Cardiac muscle cell (in vitro differentiated cells and primary cell): ENCODE measurements at places on chromosomes 3 and 15. TPM values are rescaled to one million over a fixed set of nuclear protein-coding genes. Genes with fewer than 3 reads are reported as not detected.
A peak's percentile ranks its signal among the peaks of the same experiment; 100 is the strongest.

DNA sequence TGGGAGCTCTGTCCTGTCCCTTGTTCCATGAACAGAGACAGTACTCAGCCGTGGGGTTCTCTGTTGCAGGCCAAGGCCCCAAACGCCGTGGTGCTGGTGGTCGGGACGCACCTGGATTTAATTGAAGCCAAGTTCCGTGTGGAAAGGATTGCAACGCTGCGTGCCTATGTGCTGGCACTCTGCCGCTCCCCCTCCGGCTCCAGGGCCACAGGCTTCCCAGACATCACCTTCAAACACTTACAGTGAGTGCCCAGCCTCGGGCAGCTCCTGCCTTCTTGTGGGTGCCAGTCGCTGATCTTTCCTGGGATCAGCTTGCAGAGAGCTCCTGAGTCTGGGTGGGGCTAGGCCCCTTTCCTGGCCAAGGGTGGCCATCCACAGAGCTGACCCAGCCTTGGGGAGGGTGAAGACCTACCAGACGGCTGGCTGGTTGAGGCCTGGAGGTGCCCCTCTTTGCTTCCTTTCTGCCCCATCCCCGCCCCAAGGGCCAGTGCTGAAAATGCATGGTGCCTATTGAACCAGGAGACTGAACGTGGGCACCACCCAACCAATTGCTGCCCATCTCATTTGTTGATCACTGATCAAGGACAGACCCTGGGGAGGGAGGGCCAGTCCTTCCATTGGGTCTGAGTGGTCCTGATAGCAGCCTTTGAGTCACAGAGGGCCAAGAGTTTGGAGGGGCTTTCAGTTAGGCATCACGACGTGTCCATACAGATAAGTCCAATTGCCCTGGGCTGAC is 106.9 kb downstream of the LRRK1 start:
- DNase-seq, result no peak

- DNase-seq, result peak; percentile 93
These were observed 75.5 kb downstream of the RBPMS2 start for GRCh38 chr15:64699751-64700388.

- no peak for DNase-seq
These were observed 73.1 kb upstream of the TERB2 start for GRCh38 chr15:44883199-44883877.

DNA sequence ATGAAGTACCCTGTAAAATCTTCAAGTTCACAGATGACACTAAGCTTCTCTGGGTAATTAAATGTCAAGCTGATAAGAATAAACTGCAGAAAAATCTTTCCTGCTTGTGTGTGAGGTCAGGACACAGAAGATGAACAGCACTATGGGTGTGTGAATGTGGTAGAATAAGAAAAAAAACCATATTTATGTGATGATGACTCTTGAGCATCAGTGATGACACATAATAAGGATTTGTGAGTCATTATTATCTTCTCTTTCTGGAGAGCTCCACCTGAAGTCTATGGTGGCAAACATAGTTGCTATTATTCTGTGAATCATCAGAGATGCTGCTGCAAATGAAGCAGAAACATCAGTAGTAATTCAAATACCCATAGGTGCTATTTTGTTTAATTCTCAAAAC is 422.4 kb downstream of the DIPK2A start:
- no peak for DNase-seq

DNA sequence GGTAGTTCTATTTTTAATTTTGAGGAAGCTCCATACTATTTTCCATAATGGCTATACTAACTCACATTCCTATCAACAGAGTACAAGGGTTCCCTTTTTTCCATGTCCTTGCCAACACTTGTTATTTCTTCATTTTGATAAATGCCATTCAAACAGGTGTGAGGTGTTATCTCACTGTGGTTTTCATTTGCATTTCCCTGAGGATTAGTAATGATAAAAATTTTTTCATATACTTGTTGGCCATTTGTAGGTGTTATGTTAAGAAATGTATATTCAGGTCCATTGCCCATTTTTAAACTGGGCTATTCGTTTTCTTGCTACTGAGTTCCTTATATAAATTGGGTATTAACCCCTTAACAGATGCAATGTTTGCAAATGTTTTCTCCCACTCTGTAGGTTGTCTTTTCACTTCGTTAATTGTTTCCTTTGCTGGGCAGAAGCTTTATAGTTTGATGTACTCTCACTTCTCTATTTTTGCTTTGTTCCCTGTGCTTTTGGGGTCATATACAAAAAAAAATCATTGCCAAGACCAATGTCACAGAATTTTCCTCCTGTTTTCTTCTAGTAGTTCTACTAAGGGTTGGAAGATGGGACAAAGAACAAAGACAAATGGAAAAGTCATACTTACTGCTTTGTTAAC is 11.0 kb upstream of the VPS39 start:
- DNase-seq, result no peak

- no peak for DNase-seq
These were observed 42.5 kb downstream of the CHSY1 start for GRCh38 chr15:101209285-101209845.

DNA sequence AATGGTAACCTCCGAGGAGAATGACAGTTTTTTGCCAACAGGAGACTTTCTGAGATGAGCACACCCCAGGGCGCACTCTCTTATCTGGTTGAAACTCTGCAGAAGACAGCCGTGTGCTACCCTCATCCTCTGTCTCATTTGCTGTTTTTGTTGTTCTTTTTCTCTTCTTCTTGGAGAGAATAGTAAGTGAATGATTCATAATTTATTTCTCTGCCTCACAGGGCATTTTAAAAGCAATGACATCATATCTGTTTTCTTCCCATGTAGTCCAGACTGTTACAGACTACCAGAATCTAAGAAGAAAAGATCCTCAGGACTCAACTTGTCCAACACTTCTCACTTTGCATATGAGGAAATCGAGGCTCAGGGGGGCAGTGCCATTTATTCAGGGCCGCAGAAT is 771.1 kb upstream of the GRM7 start:
- DNase-seq, result no peak

The PLA1A gene
- total RNA-seq, result 0.07 TPM in 1 of 2 replicates, not detected in the other

The PROS1 gene
- 29.5 and 48.6 TPM in 2 replicates for total RNA-seq

The SLC51B gene
- total RNA-seq, result not detected in 2 replicates

The CCDC9B gene
- 8.2 and 9.6 TPM in 2 replicates for total RNA-seq

The IQCH gene
- total RNA-seq, result 5.9 and 8.0 TPM in 2 replicates

The NPTN gene
- 243 and 360 TPM in 2 replicates for total RNA-seq
